ENCODE measurements at places on chromosomes 6 and 20.

DNA sequence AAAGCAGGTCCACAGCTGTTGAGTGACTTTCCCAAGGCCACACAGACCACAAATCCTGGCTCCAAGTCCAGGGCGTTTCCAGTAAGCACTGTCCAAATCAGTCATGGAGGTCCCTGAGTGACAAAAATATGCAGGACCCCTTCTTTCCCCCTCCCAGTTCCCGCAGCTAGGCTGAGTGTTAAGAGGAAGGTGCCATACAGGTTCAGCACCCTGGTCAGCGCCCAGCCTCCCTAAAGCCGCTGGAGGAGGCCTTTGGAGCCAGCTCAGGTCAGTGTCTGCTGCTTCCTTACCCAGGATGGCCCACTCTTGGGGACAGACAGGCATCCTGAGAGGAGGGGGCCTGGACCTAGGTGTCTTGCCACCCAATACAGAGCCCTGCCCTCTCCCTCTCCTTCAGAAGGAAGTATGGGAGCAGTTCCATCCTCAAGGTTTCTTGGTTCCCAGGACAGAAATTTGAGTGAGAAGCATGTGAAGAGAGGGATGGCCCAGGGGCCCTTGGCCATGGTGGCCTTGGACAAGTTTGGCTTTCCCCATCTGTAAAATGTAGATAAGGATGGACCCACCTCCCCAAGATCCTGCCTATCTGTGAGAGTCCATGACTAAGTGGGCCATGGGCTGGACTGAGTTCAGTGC lies 13.2 kb downstream of the TMEM74B start:
- no peak for DNase-seq

GRCh38 chr6:38860041-38860440 lies 144.9 kb downstream of the DNAH8 start:
- no peak for DNase-seq

- DNase-seq: no peak
Observed at GRCh38 chr20:36883977-36884535, 8.1 kb downstream of the TLDC2 start.

DNA sequence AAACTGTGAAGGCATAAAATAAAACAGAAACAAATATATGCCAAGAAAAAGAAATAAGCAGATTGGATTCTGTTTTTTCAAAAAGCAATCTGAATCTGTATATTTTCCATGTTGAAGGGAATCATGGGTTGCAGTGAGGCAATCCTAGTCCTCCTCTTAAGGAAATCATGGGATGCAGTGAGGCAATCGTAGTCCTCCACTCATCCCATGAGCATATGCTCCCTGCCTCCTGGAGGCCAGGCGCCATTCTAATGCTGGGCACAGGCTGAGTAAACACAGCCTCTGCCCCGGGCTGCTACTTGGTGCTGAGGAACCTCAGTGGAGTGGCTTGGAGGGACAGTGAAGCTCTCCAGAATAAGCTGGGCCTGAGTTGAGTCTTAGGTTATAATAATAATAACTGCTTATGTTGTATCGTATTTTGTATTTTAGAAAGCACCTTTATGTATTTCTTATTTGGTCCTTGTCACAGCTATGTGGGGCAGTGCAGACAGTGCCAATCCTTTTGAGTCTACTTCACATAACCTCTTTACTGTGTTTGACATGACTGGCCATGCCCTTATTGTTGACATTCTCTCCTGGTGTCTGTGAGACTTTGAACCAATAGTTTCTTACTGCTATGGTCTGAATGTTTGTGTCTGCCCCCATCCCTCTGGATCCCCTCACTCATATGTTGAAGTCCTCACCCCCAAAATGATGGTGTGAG lies 56.6 kb upstream of the CITED2 start:
- no peak for DNase-seq

DNA sequence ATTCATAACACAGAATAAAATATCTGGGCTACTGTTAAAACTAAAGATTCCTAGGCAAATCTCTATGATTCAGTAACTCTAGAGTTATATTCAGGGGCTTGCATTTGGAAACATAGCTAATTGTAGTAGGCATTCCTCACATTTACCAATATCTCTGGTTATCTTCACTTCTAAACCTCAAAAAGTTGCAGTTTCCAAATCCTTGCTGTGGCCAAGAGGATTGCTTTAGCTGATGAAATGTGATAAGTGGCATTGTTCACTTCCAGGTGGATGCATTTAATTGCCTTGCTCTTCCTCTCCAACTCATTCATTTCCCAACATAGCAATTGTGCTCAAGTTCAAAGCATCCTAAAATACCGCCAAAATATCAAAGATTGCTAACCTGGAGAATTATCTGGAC lies 246.6 kb downstream of the GRIK2 start:
- no peak for DNase-seq

GRCh38 chr6:32472781-32473375 lies 33.2 kb downstream of the HLA-DRA start:
- no peak for DNase-seq

DNA sequence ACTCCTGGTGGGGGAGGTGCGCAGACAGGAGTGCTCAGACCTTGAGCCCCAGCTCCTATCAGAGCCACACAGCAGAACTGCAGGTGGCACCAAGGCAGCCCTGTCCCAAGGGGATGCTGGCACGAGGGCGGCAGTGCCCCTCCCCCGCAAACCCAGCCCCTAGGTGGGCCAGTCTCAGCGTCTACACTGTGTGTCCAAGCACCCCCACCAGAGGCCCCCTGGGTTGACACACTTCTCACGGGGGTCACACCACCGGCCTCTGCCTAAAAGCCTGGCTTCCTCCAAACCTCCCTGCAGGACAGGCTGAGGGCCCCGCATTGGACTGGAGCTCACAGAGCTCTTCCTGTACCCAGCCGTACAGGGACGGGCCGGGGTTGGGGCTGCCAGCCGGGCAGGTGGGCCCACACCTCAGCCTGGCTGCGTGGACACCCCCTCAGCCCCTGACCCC lies 8.1 kb downstream of the SLC2A4RG start:
- DNase-seq: no peak

GRCh38 chr6:4348462-4349112 lies 213.2 kb upstream of the ECI2 start:
- no peak for DNase-seq

- DNase-seq: no peak
Observed at GRCh38 chr20:32648761-32649650, 24.7 kb downstream of the C20orf203 start.

DNA sequence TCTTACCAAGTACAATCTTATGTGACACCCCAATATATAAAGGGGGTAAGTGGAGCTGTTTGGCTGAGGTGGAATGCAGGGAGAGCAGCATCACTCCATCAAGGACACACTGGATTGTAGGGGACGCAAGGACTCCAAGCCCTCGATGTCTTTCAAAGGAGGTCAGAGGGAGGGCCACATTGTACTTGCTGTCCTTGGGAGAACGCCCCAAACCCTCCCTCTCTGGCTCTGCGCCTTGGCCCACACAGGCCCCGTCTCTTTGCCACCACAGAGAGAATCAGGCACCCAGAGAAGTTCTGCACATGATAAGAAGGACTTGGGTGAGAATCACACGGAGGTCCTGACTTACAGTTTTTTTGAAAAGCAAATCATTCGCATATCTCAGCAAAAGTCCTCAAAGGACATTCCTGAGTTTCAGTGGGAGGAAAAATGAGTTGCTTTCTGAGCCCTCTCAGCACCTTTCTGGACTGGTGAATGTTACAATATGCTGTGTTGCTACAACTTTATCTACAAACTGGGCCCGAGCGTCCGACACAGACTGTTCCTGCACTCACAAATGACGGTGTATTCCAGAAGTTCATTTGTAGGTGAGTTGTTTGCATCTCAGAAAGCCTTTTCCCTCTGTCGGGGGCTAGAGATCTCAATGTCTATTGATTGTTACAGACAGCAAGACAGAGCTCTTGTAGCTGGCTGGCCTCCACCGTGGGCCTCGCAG lies 92.5 kb upstream of the AKAP12 start:
- no peak for DNase-seq

Measured in activated CD4-positive, alpha-beta T cell treated with anti-CD3 and anti-CD28 coated beads, Interleukin-2, amount 50 U/mL, for 24 hours (primary cell).